ENCODE measurements at places on chromosomes 2 and 18. TPM values are rescaled to one million over a fixed set of nuclear protein-coding genes. Genes with fewer than 3 reads are reported as not detected.

Gene DUSP2
- total RNA-seq, result 7.2 TPM

Gene NTSR2
- not detected for total RNA-seq

Gene DPP4
- total RNA-seq, result 1.7 TPM

Gene TSGA10
- not detected for total RNA-seq

Gene GPR39
- 0.64 TPM for total RNA-seq

Gene PCGF1
- not detected for total RNA-seq

Gene GRHL1
- total RNA-seq, result 0.43 TPM

Gene CMPK2
- 9.4 TPM for total RNA-seq

Gene PHOSPHO2
- not detected for total RNA-seq

Gene RSAD2
- total RNA-seq, result 0.32 TPM

Gene PNKD
- 45.8 TPM for total RNA-seq

Gene IL36RN
- not detected for total RNA-seq

Gene KCNG2
- not detected for total RNA-seq

Gene ACTG2
- total RNA-seq, result 134 TPM

Gene TCF23
- total RNA-seq, result not detected

Gene NEB
- total RNA-seq, result 0.53 TPM

Gene NYAP2
- not detected for total RNA-seq

Gene RFX8
- not detected for total RNA-seq

Gene GKN1
- total RNA-seq, result 1.9 TPM

Gene INO80B
- 79.4 TPM for total RNA-seq

Gene CIDEA
- not detected for total RNA-seq

Gene SMARCAL1
- total RNA-seq, result 5.3 TPM

Gene PDCD1
- total RNA-seq, result not detected

Gene DARS1
- 11.6 TPM for total RNA-seq

Gene LOXHD1
- total RNA-seq, result not detected

Gene PTPN18
- 21.0 TPM for total RNA-seq

Gene CCL20
- not detected for total RNA-seq

Gene OTX1
- not detected for total RNA-seq

Gene CDKL4
- total RNA-seq, result 2.0 TPM

Gene NR4A2
- 8.7 TPM for total RNA-seq

Gene KCNS3
- 6.7 TPM for total RNA-seq

Gene CXCR4
- total RNA-seq, result 15.5 TPM

Gene ACKR3
- 75.6 TPM for total RNA-seq

Gene ZNF236
- 9.7 TPM for total RNA-seq

Gene MTX2
- 8.5 TPM for total RNA-seq

Gene CARF
- 26.2 TPM for total RNA-seq

Gene HS6ST1
- total RNA-seq, result 42.7 TPM

Gene IER3IP1
- total RNA-seq, result 10.0 TPM

Gene CROCC2
- total RNA-seq, result 2.9 TPM

Gene UGT1A6
- 10.6 TPM for total RNA-seq

Gene ING5
- total RNA-seq, result 38.1 TPM

Gene CD302
- 30.9 TPM for total RNA-seq

Gene SERPINB3
- total RNA-seq, result 0.21 TPM

Gene CAPN14
- total RNA-seq, result not detected

Gene CD28
- 4.0 TPM for total RNA-seq

Gene SIX2
- 22.2 TPM for total RNA-seq

Gene GREB1L
- 2.2 TPM for total RNA-seq

Gene DOK6
- total RNA-seq, result not detected

Gene TXNDC2
- not detected for total RNA-seq

Gene SOCS6
- 5.5 TPM for total RNA-seq

Gene FIGLA
- not detected for total RNA-seq

Gene MPV17
- 239 TPM for total RNA-seq

Gene RTP5
- total RNA-seq, result not detected
